ENCODE measurements at places on chromosomes 16 and 17. TPM values are rescaled to one million over a fixed set of nuclear protein-coding genes. Genes with fewer than 3 reads are reported as not detected.

- no peak overlapping the region for H3K27ac ChIP-seq
- peaks cover 5% of the 10 kb centered on the region for H3K4me1 ChIP-seq
- H3K4me3 ChIP-seq: no peak overlapping the region
- peaks cover 1% of the 10 kb centered on the region for H3K27me3 ChIP-seq
- H3K36me3 ChIP-seq: peaks cover 17% of the 10 kb centered on the region
Measured at GRCh38 chr17:21152731-21153130, 26.0 kb downstream of the DHRS7B start.

DNA sequence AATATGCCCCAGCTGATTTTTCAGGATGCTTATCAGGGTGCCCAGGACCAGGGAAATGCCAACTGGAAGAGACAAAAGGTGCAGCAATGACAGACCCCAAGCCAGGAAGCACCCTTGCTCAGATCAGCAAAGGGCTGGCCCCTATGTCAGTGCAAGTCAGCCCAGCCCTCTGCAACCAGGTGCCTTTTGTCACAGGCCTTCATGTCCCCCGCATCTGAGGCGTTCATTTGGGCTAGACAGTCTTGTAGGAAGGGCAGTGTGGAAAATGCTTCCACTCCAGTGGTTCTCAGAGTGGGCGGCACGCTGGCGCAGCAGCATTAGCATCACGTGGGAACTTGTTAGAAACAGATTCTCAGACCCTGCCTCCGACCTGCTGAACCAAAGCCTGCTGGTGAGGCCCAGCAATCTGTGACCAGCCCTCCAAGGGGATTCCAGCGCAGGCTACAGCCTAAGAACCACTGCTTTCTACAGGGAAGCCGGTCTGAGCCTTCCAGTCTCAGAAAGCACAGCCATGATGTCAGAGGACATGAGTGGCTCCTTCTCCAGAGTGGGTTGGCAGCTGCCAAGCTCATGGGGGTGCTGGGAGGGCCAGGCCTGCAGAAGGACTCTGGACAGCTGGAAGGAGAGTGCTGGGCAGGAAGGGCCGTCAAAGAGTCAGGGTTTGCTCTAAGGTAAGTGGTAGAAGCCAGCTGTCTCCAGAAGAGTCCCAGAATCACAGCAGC is 13.1 kb downstream of the SLC47A2 start:
- no peak for DNase-seq
- H3K27ac ChIP-seq: no peak overlapping the region
- no peak overlapping the region for H3K4me3 ChIP-seq
- peaks cover 4% of the 10 kb centered on the region for H3K4me1 ChIP-seq

GRCh38 chr16:10694830-10695229 is at the start of gene TEKT5:
TSS of gene TEKT5 (minus strand) at chr16:10694930. CDS start at chr16:10694873, 57 bp downstream.
- H3K36me3 ChIP-seq: no peaks in the 10 kb centered on the region
- no peak for DNase-seq
- no peaks in the 10 kb centered on the region for H3K4me1 ChIP-seq
- no peak within 1 kb of the TSS for H3K4me3 ChIP-seq
- no peak within 1 kb of the TSS for H3K27ac ChIP-seq

GRCh38 chr16:88016964-88017363 is 65.7 kb downstream of the BANP start:
- no peak overlapping the region for H3K4me3 ChIP-seq
- peak overlapping the region; percentile 5 for H3K27ac ChIP-seq
- DNase-seq: no peak

DNA sequence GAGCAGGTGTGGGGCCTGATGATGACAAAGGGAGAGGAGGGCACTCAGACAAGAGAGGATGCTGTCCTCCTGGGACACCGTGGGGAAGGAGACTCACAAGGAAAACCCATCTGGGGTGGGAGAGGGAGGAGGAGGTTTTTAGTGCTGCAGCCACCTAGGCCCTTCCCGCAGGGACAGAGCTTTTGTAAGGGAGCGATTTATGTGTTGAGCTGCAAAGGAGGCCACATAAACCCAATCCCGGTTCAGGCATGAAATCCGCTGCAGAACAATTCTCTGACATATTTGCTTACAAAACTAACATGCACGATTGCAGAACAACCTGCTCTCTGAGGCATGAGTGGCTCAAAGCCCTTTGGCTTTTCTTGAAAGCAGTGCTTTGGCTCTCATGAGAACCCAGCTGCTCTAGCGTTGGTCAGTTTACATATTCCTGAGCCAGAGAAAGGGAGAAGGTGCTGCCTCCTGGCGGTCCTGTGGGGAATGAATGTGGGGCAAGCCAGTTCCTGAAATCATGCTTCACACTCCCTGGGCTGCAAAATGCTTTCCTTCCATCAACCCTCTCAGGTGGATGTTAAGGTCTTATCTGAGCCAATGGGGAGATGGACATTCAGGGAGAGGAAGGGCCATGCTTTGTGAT is 122.4 kb upstream of the NLRP1 start:
- no peaks in the 10 kb centered on the region for H3K36me3 ChIP-seq
- peaks cover 3% of the 10 kb centered on the region for H3K27me3 ChIP-seq
- H3K27ac ChIP-seq: no peak overlapping the region

DNA sequence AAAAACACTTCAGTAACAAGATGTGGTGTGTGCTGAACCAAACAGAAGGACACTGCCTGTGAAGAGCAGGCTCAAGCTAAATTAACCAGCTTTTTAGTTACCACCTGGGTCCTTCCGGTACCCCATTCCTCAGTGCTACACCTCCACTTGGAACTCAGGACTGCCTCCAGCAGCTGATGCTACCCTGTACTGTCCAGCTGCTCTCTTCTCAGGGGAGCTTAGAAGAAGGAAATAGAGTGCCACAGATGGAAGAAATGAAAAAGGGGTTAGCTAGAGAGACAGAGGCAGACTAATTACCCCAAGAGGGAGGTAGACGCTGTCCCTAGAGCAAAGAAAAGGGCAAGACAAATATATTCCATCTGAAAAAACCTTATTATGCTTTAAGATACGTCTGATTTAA is 5.7 kb downstream of the MED13 start:
- H3K36me3 ChIP-seq: peaks cover 4% of the 10 kb centered on the region
- no peak overlapping the region for H3K27ac ChIP-seq
- H3K27me3 ChIP-seq: no peaks in the 10 kb centered on the region
- H3K4me1 ChIP-seq: peaks cover 26% of the 10 kb centered on the region
- no peak overlapping the region for H3K4me3 ChIP-seq

Gene KRTAP17-1
- total RNA-seq: not detected

DNA sequence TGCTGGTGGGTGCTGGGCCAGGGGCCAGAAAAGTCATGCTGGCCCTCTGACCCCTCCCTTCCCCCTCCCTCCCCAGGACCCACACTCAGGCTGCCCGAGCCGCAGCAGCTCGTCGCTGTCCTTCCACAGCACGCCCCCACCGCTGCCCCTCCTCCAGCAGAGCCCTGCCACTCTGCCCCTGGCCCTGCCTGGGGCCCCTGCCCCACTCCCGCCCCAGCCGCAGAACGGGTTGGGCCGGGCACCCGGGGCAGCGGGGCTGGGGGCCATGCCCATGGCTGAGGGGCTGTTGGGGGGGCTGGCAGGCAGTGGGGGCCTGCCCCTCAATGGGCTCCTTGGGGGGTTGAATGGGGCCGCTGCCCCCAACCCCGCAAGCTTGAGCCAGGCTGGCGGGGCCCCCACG is 8.3 kb upstream of the CISD3 start:
- H3K36me3 ChIP-seq: peaks cover 9% of the 10 kb centered on the region
- no peak overlapping the region for H3K27ac ChIP-seq
- peaks cover 6% of the 10 kb centered on the region for H3K27me3 ChIP-seq
- H3K4me1 ChIP-seq: peaks cover 5% of the 10 kb centered on the region
- DNase-seq: no peak
- no peak overlapping the region for H3K4me3 ChIP-seq

Gene HBM
- total RNA-seq: not detected

Gene TCAP
- total RNA-seq: 1.2 TPM

DNA sequence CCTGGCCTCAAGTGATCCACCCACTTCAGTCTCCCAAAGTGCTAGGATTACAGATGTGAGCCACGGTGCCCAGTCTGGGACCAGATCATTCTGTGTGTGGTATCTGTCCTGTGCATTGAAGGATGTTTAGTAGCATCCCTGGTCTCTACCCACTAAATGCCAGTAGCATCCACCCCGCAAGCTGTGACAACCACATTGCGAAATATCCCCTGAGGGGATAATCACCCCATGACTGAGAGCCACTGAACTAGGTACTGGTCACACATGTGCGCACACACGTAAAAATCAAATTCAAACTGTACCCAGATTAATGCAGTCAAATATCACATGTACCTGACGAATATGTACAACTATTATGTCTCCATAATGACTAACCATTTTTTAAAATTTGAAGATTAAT is 35.8 kb downstream of the TEKT5 start:
- DNase-seq: no peak
- no peak overlapping the region for H3K27ac ChIP-seq
- H3K4me1 ChIP-seq: no peaks in the 10 kb centered on the region
- H3K36me3 ChIP-seq: no peaks in the 10 kb centered on the region

Gene PRR35
- total RNA-seq: not detected

- DNase-seq: peak; percentile 67
- peaks cover 2% of the 10 kb centered on the region for H3K36me3 ChIP-seq
- no peak overlapping the region for H3K4me3 ChIP-seq
- no peak overlapping the region for H3K27ac ChIP-seq
- H3K27me3 ChIP-seq: peaks cover 19% of the 10 kb centered on the region
Measured at GRCh38 chr17:309361-309888, 43.2 kb downstream of the RPH3AL start.

GRCh38 chr16:84478172-84478947 is 26.1 kb downstream of the MEAK7 start:
- peaks cover 7% of the 10 kb centered on the region for H3K27me3 ChIP-seq
- no peak for DNase-seq
- peaks cover 18% of the 10 kb centered on the region for H3K36me3 ChIP-seq
- no peak overlapping the region for H3K27ac ChIP-seq
- peaks cover 9% of the 10 kb centered on the region for H3K4me1 ChIP-seq

Gene CDH13
- total RNA-seq: 2.3 TPM

DNA sequence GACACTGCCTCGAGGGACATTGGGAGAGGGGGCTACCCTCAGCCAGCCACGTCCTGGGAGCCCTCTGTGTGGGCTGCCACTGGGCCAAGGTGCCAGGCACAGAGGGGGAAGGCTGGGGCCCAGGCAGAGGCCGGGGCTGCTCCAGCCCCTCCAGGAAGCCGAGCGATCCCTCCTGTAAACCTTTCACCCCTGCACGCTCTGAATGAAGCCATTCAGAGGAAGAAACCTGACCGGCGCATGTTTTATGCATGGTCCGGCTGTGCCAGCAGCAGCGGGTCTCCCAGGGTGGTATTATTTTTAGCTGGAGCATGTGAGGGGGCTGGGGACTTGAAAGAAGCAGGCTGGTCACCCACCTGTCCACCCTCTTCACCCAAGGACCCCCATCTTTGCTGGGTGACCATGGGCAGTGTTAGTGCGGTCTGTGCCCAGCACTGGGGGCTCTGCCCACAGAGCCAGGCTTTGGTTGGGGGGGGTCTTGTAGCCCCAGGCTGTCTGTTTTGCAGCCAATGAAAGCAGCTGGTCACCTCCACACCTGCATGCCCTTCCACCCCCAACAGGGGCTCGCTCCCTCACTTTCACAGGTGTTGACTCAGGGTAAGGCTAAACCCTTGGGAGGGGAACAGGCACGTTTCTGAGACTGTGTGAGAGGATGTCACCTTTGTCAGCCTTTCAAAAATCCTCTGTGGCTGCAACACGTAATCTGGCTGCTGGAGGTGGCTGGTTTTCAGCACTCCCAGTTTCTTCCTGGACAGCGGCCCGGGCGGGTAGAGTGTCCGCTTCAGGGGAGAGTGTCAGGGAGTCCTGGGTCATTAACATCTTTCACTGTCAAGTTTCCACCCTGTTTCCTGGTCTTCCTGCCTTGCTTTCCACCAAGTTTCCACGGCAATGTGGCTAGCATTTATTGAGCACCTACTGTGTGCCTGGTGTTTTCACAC is 77.1 kb upstream of the BRD7 start:
- DNase-seq: no peak
- H3K36me3 ChIP-seq: peaks cover 3% of the 10 kb centered on the region
- H3K4me3 ChIP-seq: no peak overlapping the region
- no peaks in the 10 kb centered on the region for H3K4me1 ChIP-seq
- H3K27ac ChIP-seq: no peak overlapping the region

Gene CD79B
- total RNA-seq: 3.4 TPM

DNA sequence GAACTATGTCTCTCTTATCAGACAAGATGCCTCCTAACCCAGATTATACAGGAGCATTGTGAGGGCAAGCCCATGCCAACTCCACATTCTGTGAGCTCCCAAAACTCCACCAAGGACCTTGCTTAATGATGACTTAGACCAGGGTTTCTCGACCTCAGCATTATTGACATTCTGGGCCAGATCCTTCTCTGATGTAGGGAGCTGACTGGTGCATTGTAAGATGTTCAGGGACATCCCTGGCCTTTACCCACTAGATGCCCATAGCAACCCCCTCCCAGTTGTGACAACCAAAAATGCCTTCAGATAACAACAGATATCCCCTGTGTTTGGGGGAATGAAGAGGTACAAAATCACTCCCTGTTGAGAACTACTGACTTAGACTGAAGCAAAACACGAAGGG is 43.6 kb downstream of the HOXB1 start:
- no peak for DNase-seq
- H3K27me3 ChIP-seq: peaks cover 2% of the 10 kb centered on the region
- peaks cover 32% of the 10 kb centered on the region for H3K4me1 ChIP-seq
- H3K4me3 ChIP-seq: no peak overlapping the region
- H3K36me3 ChIP-seq: no peaks in the 10 kb centered on the region

Gene SMPD3
- total RNA-seq: not detected

DNA sequence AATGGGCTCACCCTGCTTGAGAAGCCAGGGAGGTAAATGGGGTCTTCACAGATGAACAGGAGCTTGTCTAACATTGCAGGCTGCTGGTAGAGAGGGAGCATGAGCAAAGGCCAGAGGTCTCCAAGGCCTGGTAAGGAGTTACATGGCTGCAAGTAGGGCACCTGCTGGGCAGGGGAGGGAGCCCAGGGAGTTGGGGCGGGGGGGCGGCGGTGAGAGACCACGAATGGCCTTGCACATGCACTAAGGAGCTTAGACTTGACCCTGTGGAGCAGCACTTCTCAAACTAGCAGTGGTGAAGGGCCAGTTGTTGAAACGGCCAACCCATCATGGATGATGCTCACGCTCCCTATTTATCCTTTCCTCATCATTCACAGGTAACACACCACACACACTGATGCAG is 38.4 kb downstream of the ERN1 start:
- peaks cover 17% of the 10 kb centered on the region for H3K36me3 ChIP-seq
- peak overlapping the region; percentile 23 for H3K4me3 ChIP-seq
- H3K4me1 ChIP-seq: peaks cover 26% of the 10 kb centered on the region

Gene MYL4
- 2.2 TPM for total RNA-seq

Gene GJC1
- total RNA-seq: 36.5 TPM

DNA sequence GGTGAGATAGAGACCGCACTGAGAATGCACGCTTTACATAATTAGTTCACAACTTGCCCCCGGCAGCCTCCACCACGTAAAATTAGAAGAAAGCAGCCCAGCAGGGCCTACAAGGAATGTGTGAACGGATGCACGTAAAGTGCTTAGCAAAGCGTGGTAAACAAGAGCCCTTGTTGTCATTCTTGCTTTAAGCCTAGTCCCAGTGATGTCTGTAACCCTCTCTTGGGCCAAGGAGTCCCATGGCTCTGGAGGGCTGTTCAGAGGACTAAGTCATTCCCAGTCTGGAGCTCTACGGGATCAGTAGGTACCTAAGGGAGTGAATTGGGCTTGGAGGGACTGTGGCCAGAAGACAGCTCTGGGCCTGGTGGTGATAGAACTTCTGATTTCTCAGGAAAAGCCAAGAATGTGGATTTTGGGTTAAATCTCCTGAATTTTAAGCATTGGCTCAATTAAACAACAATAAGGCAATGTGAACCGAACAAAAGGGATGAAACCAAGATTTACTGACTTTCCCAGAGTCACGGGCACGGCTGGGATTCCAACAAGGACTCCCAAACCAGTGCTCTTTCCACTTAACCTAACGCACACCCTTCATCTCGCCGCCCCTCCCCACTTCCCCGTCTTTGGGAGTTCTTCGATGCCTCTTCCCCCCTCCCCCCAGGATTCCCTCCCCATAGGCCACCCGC is 775 bp upstream of the CHP2 start:
- H3K4me1 ChIP-seq: no peaks in the 10 kb centered on the region
- no peak for DNase-seq
- peak overlapping the region; percentile 65 for H3K4me3 ChIP-seq
- peaks cover 5% of the 10 kb centered on the region for H3K27me3 ChIP-seq

Gene STXBP4
- total RNA-seq: 7.5 TPM

Gene AIPL1
- not detected for total RNA-seq

All from endothelial cell (in vitro differentiated cells).